ENCODE measurements at places on chromosomes 16 and 17.

GRCh38 chr16:983044-984030, 1.8 kb downstream of the SOX8 start:
- H3K4me1 ChIP-seq = peaks cover 3% of the 10 kb centered on the region
- peak overlapping the region; percentile 55 for H3K4me3 ChIP-seq
- H3K27me3 ChIP-seq = peaks cover 14% of the 10 kb centered on the region
- H3K27ac ChIP-seq = no peak overlapping the region
- DNase-seq = no peak

DNA sequence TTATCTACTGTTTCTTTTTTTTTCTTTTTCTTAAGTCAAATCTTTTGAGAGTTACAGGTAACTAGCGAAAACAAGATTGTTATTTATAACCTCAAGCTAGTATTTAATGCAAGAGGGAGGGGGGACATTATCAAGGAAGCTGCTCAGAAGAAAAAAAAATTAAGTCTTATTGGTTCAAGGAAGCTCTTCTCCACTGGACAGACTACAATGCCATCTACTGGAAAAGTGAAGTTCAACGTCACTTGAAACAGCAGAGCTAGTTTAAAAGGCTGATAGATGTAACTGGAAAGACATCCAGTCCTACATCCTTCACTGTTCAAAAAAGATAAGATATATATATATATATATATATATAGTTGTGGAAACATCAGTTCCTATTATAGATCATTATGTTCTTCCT, 418.0 kb upstream of the PSMD7 start:
- H3K4me1 ChIP-seq = no peaks in the 10 kb centered on the region
- no peaks in the 10 kb centered on the region for H3K36me3 ChIP-seq
- no peak for DNase-seq
- peaks cover 1% of the 10 kb centered on the region for H3K27me3 ChIP-seq
- H3K27ac ChIP-seq = no peak overlapping the region
- no peak overlapping the region for H3K4me3 ChIP-seq

- no peaks in the 10 kb centered on the region for H3K27me3 ChIP-seq
- H3K27ac ChIP-seq = no peak overlapping the region
- H3K36me3 ChIP-seq = peaks cover 35% of the 10 kb centered on the region
- H3K4me1 ChIP-seq = no peaks in the 10 kb centered on the region
These were observed 35.3 kb downstream of the NOL11 start for GRCh38 chr17:67753026-67753425.

DNA sequence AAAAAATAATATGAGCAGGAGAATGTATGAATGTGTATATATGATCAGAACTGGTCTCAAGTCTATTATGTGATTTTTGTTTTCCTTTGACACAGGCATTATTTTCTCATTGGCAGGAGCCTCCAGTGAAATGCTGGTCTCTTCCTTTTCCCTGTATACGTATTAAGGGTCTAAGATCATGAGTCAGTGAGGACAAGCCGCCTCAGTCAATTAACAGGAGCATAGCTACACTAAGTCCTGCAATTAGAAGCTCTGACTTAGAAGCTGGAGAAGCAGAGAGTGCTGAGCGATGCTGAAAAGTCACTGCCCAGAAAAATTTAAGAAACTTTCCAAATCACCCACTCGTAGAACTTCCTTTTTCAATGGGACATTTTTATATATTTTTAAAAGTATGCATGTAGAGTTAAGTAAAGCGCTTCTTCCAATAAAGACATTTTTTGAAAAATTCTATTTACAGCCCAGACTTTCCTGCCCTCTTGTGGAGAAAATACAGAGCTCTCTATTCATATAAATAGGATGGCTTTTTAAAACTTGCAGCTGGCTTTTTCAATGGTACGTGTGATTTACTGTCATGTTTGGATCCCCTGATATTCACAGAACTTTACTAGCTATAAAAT, 70.2 kb upstream of the PSMD7 start:
- no peaks in the 10 kb centered on the region for H3K4me1 ChIP-seq
- no peak overlapping the region for H3K4me3 ChIP-seq
- peaks cover 2% of the 10 kb centered on the region for H3K27me3 ChIP-seq
- no peak for DNase-seq
- H3K27ac ChIP-seq = no peak overlapping the region
- H3K36me3 ChIP-seq = no peaks in the 10 kb centered on the region

DNA sequence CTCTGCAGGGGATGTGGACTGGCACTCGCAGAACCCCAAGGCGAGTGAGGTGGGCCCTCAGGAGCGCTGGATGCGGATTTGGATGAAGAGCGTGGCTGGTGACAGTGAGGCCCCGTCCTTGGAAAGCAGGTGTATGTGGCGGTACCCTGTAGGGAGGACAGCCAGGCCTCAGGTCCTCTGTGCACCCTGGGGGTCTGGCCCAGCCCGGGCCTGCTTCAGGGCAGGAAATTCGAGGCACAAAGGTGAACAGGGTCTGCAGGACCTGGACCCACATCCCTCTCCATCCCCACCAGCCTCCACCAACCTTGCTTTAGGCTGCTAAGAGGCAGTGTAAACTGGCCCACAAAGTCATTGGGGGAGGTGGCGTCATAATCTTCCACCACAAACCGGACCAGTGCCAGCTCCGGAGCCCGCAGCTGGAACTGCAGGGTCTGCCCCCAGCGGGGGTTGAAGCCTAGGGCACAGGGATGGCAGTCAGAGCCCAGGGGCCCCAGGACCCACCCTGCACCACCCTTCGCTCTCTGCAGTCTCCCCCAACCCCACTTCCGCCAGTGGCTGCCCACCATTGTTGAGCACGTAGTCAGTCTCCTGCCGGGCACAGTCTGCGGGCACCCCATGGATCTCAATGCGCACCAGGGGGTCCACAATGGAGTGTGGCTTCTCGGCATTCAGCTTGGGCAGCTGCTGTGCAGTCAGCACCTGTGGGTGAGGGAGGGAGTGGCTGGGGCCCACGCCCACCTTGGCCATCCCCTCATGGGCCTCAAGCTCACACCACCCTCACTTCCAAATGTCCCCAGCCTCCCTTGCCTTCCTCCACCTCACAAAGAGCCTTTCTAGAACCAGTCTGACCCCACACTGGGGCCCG, 19.5 kb downstream of the PLCD3 start:
- H3K4me1 ChIP-seq = peaks cover 4% of the 10 kb centered on the region
- peaks cover 6% of the 10 kb centered on the region for H3K27me3 ChIP-seq
- no peak overlapping the region for H3K27ac ChIP-seq
- DNase-seq = no peak

DNA sequence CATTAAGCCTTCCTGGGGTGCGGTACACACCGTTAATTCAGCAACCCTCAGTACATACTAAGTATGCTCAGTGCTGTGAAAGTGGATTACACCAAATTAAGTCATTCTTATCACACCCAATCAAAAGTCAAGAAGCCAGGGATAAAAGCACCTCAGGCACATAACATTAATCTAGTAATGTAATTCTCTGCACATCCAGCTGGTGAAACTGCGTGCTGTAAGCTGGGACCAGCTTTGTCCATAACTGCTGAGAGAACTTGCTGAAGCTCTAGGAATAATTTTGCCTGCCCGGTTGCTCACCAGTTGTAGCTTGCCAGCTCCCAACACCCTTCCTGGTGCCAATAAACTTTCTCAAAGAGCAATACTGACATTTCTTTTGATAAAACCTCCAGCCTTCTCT, 44.9 kb downstream of the SLC47A1 start:
- H3K4me1 ChIP-seq = no peaks in the 10 kb centered on the region
- peaks cover 13% of the 10 kb centered on the region for H3K27me3 ChIP-seq
- H3K36me3 ChIP-seq = no peaks in the 10 kb centered on the region
- no peak overlapping the region for H3K27ac ChIP-seq

- no peak overlapping the region for H3K4me3 ChIP-seq
- H3K27me3 ChIP-seq = peaks cover 14% of the 10 kb centered on the region
- no peak for DNase-seq
- no peaks in the 10 kb centered on the region for H3K4me1 ChIP-seq
- no peaks in the 10 kb centered on the region for H3K36me3 ChIP-seq
- H3K27ac ChIP-seq = no peak overlapping the region
These were observed 209.6 kb upstream of the NLRP1 start for GRCh38 chr17:5793899-5794298.

GRCh38 chr17:6786618-6787017, 10.6 kb downstream of the FBXO39 start:
- no peak overlapping the region for H3K27ac ChIP-seq
- peaks cover 13% of the 10 kb centered on the region for H3K27me3 ChIP-seq
- no peaks in the 10 kb centered on the region for H3K4me1 ChIP-seq

DNA sequence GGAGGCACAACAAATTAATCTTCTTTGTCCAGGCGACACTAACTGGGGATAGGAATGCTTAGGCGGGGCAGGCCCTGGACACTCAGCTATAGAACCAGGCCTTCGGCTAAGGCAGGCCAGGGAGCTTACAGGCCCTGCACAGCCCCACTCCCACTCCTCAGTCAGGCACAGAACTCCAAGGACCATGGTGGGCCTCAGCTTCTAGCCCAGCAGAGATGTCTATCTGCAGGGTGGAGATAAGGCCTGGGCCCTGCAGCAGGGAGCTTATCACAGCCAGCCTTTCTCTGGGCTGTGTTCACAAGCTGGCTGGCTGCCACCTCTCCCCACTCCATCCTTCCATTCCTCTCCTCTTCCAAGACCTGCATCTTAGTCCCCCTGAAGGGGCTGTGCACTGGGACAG, 68.1 kb downstream of the TMEM132E start:
- no peak overlapping the region for H3K4me3 ChIP-seq
- H3K4me1 ChIP-seq = no peaks in the 10 kb centered on the region
- H3K27me3 ChIP-seq = peaks cover 15% of the 10 kb centered on the region
- no peak for DNase-seq

- H3K27ac ChIP-seq = peak overlapping the region; percentile 2
- no peak overlapping the region for H3K4me3 ChIP-seq
- peaks cover 4% of the 10 kb centered on the region for H3K36me3 ChIP-seq
- no peak for DNase-seq
- no peaks in the 10 kb centered on the region for H3K27me3 ChIP-seq
These were observed 54.1 kb downstream of the SMURF2 start for GRCh38 chr17:64607862-64608565.

- H3K4me3 ChIP-seq = no peak overlapping the region
- H3K36me3 ChIP-seq = no peaks in the 10 kb centered on the region
- no peaks in the 10 kb centered on the region for H3K27me3 ChIP-seq
These were observed 58.6 kb upstream of the NLK start for GRCh38 chr17:27983853-27984252.

Data from memory B cell (primary cell).